CD4-positive, alpha-beta T cell treated with Interferon gamma for 1 hour (primary cell): ENCODE measurements at places on chromosomes 13 and 19.
A peak's percentile ranks its signal among the peaks of the same experiment; 100 is the strongest.

DNA sequence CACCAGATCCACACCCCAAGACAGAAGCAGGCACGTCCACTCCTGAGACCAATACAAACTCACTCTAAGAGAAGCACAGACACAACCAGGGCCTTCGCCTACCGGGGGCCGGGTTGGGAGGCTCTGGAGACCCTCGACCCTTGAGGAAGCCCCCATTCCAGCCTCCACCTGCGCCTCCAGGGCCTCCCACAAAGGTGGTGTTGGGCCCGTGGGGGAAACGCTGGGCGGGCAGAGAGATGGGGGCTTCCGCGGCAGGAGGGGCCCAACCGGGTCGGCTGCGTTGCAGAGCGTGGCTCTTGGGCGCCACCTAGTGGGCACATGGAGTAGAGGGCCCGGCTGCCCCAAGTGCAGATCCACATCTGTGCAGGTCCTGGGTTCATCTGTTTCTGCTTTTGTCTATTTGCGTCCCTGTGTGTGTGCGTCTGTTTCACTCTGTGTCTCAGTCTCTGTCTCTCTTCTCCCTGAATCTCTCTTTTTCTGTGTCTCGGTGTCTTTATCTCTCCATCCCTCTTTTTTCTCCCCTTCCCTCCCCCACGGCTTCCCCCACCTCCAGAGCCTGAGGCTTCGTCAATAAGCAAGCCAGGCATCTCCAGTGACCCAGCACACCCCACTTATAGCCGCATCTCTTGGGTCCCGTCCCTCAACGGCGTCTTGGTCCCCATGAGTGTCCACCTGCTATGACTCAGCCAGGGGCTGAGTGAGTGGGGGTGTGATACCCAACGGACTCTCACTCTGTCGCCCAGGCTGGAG, 10.5 kb upstream of the TINCR start:
- DNase-seq: peak; percentile 43

- no peak for DNase-seq
Observed at GRCh38 chr19:46426035-46426505, 2.7 kb downstream of the PNMA8C start.

DNA sequence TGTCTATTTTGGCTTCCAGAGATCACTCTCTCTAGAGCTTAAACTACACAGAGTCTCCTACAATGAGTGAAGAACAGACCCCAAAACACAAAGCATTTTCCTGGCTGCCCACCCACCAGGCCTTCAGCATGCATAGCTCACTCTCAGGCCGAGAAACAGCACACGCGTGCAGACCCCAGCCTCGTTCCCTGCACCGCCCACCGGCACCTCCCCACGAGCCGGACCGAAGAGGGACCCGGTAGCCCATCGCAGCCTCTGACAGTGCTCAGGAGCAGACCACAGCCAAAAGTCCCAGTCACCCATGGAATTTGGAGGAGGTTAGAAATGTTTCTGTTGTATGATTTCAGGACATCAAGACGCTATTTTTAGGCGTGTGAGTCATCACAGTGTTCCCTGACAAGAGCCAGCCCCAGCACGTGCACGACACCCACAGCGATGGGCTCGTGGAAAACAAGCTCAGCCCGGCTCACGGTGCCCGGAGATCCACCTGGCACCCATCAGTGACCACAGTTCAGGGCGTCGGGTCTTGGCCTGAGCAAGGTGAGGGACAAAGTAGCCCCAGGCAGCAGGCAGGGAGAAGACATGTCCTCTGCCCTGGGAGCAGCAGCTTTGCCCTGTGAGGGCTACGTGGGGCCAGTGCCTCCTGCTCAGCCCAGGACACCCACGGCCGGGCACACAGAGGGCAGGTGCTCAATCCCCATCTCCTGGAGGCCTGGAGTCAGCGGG, 50.1 kb upstream of the SPACA7 start:
- DNase-seq: no peak

DNA sequence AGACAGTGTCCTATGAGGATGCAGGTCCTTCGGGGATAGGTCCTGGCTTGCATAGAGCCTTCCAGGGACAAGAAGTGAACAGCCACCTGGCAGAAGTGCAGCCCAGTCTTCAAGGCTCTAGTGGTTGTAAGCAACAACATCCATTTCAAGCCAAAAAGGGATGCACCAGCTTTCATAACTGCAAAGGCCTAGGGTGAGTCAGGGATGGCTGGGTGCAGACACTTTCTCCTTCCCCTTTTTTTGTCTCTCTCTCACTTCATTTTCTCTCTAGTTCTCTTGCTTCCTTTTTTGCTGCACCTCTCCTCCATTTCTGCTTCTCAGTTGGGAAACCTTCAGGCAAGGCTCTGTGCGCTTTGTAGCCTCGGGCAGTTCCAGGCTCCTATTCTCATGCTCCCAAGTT, 196.2 kb upstream of the ZNF536 start:
- DNase-seq: no peak
